AG04450 (cell line): ENCODE measurements at places on chromosomes 5 and 9.
A peak's percentile ranks its signal among the peaks of the same experiment; 100 is the strongest.

GRCh38 chr9:133499132-133499891, 20.4 kb upstream of the SLC2A6 start:
- no peak for DNase-seq

DNA sequence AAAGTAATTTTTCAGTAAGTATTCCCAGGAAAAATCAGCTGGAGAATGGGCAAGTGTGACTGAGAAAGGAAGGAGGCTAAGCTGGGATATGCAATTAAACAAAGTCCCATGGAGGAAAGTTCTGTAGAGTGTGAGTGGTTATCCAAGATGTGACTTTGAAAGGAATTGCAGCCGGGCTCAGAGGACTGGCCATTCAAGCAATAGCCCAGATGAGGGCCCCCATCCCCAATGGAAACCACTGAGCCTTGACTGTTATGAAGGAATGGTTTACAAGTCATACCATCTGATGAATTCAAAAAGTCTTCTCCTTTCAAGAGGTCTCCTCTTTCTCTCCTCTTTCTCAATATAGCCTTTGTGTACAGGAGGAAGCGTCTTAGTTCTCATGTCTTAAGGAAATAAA, 6.5 kb downstream of the LVRN start:
- DNase-seq, result no peak

DNA sequence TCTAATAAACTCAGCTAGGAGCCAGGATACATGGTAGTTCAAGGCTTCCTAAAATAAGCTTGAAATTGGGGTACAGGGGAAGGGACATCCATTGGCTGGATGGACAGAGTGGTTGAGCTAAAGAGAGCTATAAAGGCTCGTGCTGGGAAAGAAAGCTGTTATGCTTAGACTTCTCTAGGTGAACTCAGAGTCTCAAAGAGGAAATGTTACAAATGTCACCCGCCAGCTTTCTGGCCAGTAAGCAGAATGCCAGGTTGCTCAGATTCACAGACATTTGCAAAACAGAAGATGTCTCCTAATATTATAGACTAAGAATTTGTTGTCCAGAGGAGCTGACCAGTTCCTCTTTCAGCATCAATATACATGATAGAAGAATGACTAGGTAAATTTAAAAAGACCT, 30.6 kb downstream of the STOM start:
- no peak for DNase-seq

- DNase-seq, result no peak
Observed at GRCh38 chr9:97376902-97377301, 35.0 kb upstream of the TDRD7 start.

- no peak for DNase-seq
Observed at GRCh38 chr9:125541840-125542243, 165.2 kb downstream of the MAPKAP1 start.

- DNase-seq, result no peak
Observed at GRCh38 chr5:39203951-39204350, 15.4 kb downstream of the FYB1 start.

DNA sequence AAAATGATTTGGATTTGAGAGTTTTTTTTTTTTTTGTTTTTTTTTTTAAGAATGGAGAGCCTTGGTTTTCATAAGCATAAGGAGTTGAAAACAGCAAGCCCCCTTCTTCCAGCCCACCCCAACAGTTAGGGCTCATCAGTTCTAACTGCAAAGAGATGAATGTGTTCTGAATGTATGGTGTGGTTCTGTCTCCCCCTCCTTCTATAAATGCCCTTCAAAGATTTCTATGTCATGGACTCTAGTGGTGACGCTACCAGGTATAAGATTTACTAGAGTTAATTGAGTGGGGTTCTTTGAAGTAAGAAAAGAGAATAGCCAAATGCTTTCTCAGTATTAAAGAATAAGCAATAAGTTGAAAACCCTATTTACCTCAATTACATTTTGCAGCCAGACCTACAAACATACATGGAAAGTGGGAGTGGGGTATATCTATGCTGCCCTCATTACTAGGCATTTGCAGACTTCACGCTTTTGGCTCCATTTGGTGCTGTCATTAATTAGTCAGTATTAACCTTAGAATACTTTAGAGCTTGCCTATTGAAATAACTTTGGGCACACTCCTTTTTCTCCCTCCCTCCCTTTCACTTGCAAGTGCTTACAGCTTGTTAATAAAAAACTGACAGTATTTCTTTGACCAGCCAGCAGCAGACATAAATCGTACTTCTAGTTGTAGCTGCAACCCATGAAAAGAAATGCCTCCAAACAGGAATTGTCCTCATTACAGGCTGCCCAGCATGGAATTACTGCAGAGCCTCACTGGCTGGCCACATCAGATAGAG, 667.2 kb upstream of the ZNF608 start:
- DNase-seq, result no peak

GRCh38 chr5:179231309-179231708, 114.0 kb downstream of the ADAMTS2 start:
- no peak for DNase-seq

GRCh38 chr9:124353166-124353768, 62.0 kb downstream of the PSMB7 start:
- no peak for DNase-seq

- DNase-seq, result no peak
Observed at GRCh38 chr5:87258507-87258906, 9.2 kb upstream of the RASA1 start.

DNA sequence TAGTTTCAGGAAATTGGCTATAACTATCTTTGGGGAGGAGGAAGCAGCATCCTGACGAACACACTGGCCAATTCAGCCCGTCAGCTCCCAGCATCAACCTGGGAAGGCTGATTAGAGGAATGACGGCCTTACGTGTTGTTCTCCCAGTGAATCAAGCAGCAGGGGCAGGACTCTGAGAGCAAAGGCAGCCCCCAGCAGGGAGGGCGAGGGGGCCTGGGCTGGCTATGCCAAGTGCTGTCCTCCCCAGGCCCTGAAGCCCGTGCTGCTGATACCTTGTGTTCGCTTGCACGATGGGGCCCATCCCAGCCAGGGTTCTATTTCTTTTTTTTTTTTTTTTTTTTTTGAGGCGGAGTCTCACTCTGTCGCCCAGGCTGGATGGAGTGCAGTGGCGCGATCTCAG, 254.1 kb downstream of the FSTL4 start:
- DNase-seq, result no peak

DNA sequence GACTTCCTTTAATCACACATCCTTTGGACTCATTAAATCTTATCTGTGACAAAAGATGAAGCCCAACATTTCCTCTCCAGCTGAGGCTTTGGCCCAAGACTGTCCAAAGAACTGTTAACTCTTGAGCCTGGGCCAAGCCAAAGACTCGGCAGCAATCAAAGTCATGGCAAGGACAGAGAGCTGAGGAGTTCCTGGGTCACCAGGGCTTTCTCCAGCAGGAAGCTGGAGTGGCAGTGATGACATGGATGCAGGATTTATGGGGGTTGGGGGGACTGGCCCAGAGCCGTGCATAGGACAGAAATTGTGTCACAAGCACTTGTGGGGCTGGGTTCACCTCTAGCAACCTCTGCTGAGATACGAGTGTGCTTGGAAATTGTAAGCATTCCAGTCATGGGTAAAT, 440.3 kb downstream of the PLK2 start:
- no peak for DNase-seq

DNA sequence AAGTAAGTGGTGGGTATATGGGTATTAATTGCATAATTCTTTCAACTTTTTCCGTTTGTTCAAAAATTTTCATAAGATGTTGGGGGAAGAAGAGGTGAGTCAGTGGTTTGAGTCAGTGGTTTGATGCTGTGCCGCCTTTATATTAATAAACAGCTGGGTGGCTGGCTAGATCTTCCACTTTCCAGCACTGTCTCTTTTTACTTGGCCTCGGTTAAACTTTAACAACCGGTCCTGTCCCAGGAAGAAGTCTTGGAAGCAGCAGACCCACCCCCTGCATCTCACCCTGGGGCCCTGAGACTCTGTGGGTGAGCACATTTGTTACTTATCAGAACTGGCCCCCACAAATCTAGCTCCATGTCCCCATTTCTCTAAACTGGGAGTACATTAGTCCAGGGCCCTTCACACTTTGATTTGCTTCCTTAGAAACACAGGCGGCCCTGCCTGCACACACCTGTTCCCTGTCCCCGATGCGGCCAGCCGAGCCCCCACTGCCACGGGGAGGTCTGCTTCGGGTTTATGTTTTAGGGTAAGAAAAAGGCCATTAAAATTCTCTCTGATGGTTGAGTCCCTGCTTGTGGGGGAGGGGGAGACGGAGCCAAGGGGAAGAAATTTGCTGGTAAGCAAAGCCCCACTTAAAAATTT, 90.7 kb downstream of the PTCH1 start:
- DNase-seq, result no peak

DNA sequence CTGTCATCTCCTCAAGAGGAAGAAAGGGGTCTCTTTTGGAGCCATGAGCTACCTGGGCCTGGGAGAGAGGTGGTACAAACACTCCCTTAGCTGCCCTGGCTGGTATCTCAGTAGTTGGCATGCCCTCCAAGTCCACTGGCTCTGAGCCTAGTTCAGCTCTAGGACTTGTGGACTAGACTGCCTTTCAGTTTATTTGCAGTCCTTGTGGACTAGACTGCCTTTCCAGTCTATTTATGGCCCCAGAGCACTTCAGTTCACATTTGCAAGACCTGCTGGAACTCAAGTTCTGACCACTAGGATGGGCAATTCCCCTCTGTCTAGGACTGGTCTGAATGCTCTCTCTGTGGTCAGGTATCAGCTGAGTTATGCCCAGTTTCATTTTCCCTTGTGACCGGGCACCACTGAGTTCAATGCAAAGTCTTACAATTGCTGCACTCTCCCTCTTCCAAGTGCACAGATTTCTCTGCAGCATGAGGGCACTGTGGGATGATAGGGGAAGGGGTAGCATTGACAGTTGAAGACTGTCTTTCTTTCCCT, 1019.0 kb downstream of the TAF11L14 start:
- no peak for DNase-seq

- DNase-seq, result no peak
Observed at GRCh38 chr9:114400219-114400618, 12.4 kb upstream of the AKNA start.

DNA sequence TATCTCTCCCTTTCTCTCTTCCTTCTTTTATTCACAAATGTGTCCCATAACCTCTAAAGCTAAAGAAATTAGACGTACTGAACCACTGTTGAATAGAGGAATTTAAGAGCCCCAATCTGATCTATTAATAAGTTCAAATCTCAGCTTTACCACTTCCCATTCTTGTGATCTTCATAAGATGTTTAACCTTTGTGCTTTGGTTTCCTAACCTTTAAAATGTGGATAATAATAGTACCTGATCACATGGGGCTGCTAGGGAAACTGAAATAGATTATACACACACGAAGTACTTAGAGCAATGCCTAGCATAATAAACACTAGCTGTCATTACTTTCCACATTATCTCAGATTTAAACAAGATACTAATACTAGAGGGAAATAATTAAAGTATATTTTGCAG, 324.3 kb upstream of the SEMA6A start:
- DNase-seq, result no peak

- DNase-seq, result no peak
Observed at GRCh38 chr5:153456354-153456753, 34.1 kb upstream of the GRIA1 start.

DNA sequence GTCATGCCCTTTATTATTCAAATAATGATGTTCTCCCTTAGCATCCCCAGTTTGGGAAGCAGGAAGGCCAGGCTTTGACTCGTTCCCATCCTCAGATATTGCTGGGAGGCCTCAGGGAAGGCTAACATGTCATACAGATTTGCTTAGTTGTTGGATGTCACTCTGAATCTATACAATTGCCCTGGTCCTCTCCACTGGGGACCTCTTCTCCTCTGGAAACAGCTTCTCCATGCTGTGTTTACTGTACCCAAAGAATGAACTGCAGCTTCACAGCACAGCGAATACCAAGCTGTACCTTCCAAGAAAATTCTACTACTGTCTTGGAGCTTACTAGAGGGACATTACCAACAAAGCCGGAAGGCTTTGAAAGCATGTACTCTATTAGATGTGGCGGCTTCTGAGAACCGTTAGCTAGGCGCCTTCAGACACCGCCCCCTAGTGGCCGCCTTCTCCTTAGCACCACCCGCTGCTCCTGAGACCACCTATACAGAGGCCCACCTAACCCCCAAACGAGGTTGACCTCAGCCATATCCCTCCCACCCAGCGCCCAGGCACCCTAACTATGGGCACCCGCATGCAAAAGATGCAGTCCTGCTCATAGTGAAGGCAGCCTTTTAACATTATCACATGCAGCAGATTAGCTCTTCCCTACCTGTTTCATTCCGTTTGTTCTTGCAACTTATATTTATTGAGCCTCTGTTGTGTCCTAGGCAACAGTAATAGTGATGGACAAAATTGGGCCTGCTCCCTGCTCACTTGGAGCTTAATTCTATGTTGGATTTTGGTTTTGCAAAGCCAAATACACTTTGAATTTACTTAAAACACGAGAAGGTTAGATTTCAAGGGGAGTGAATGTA, 34.9 kb upstream of the FOXI1 start:
- peak; percentile 3 for DNase-seq

DNA sequence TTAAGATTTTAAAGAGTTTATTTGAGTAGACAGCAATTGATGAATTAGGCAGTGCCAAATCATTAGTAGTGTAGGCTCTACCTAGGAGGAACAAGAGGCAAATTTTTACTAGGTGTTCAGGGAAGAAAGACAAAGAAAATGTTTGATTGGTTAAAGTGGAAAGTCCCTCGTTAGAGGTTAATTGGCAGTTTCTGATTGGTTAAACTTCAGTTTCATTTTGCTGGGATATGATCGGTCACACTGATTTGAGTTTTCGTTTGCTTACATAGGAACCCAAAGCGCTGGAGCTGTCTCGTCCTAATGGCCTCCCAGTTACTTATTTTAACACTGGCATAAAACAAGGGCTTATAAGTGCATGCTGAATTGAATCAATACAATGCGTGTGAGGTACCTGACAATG, 15.1 kb downstream of the DMAC1 start:
- DNase-seq, result no peak

GRCh38 chr9:79131246-79131774, 440.5 kb upstream of the TLE4 start:
- DNase-seq, result no peak

DNA sequence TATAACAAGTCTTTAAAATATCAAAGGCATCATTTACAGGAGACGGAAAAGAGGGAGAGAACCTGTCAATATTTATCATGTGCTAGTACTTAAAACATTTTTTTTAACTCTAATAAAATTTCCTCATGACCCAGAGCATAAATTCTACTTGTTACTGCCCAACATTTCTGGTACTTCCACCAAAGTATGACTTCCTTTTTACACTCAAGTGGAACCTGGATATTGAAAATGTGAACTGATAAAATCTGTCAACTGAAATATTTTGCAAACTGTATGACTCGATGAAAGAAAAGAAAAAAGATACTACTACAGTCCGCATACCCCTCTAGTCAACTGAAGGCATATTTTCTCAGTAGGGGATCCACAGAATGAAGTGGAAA, 37.1 kb downstream of the FAM13B start:
- DNase-seq, result no peak

- no peak for DNase-seq
Observed at GRCh38 chr9:99037769-99038483, 67.0 kb upstream of the TGFBR1 start.

DNA sequence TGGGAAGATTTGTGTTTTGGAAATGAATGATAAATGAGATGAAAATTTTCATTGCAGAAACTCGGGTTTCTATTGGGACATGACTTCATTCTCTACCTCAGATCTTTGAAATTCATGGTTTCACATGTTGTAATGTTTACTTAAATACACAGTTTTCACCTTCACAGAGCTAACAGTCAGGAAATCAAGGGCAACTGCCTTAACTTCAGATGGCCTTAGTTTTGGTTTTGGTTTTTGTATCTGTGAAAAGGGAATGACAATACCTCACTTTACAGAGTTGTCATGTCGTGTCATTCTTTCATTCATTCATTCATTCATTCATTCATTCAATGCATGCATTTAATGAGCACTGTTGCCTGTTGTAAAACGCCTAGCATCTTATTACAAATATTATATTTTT, 41.9 kb downstream of the NIM1K start:
- no peak for DNase-seq

GRCh38 chr5:68739752-68740151, 354.1 kb upstream of the SLC30A5 start:
- DNase-seq, result no peak
